ENCODE measurements at places on chromosomes 2 and 18.

DNA sequence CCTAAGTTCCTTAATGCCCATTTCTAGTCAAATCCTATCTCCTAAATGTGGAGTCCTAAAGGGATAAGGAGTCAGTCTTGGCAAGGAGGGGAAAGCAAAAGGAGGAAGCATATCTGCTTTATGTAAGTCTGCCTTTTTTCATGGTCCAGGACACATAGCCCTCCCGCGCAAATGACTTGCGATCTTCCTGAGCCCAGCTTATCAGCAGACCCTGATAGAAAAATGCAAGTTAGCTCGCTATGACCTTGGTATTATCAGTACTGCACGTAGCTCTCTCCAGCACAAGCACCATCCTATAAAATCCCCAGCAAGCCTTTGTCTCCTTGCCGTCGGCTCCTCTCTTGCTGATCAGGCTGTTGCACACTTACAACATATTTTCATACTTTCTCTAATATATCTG, 281.4 kb upstream of the KCNH7 start:
- no peak for DNase-seq

DNA sequence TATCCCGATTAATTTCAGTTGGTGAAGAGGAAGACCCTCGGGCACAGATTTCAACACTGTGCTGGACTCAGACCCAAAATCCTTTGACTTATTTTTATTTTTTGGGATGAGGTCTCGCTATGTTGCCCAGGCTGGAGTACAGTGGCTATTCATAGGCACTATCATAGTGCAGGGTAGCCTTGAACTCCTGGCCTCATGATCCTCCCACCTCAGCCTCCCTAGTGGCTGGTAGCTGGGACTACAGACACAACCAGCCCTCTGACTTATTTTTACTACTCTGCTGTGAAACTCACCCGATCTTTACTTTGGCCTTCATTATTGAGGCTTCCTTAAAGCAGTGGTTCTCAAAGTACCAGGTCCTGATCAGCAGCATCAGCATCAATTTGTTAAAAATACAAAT, 18.2 kb upstream of the ADAM17 start:
- DNase-seq: no peak

- no peak for DNase-seq
Observed at GRCh38 chr2:162114271-162114670, 37.8 kb downstream of the GCG start.

DNA sequence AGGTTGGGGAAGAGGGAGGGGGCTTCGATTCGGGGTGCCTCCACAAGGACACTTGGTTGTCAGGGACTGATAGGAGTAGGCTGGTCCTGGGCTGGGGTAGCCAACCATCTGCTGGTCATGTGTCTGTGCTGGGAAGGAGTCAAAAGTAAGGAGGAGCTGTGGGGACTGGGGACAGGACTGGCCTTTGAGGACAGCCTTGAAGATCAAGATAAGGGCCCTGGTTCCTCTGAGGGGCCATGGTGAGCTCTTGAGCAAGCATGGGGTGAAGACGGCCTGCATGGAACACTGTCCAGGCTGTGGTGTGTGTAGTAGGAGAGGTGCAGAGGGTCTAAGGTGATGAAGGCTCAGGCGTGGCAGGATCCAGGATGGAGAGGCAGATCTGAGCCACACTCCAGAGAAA, 1.7 kb downstream of the CYP27A1 start:
- DNase-seq: no peak

DNA sequence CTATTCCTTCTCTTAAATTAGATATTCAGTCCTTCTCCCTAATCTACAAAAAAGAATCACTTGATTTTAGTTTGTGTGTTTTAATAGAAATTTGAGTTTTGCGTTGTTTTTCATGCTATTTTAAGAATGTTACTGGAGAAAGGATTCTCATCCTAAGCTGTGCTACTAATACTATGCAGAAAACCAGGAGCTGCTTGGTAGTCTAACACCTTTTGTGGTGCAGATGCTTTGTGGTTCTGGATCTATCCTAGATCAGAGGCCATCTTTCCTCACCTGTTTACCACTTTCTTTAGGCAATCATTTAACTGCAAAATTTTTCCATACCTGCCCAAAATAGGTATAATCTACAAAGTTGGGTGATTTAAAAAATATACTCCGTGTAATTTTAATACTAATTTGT, 823.6 kb downstream of the CPS1 start:
- DNase-seq: no peak

Measured in NCI-H1694 treated with DMSO at 0.1 percent for 48 hours (cell line).